ENCODE measurements at places on chromosomes 2 and 18. TPM values are rescaled to one million over a fixed set of nuclear protein-coding genes. Genes with fewer than 3 reads are reported as not detected.

KLF11 gene
- total RNA-seq = 14.0 TPM

KIF1A gene
- total RNA-seq = 0.40 TPM

UGT1A4 gene
- total RNA-seq = not detected

GRCh38 chr2:226581661-226582060, 218.0 kb downstream of the IRS1 start:
- no peak for DNase-seq
